ENCODE measurements at places on chromosomes 6 and 20.

DNA sequence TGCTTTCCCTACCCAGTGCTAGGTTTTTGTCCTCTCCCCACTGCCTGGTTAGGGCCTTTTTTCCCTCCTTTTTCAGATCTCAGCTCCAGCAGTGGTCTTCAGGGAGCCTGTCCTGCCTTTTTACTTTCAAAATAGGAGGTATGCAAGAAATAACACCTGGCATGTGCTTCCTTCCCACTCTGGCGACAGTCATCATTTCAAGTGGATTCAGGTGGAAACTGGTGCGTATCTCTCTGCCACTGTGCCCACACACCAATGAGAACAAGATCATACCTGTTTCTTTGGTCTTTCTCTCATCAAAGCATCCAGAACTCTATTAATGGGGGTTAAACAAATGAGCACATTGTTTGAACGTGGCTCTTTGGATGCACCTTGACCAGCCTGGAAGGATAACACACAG, 95.7 kb upstream of the GGTLC1 start:
- no peak for DNase-seq

- DNase-seq, result no peak
These were observed 616.4 kb upstream of the AGPAT4 start for GRCh38 chr6:161890133-161890831.

DNA sequence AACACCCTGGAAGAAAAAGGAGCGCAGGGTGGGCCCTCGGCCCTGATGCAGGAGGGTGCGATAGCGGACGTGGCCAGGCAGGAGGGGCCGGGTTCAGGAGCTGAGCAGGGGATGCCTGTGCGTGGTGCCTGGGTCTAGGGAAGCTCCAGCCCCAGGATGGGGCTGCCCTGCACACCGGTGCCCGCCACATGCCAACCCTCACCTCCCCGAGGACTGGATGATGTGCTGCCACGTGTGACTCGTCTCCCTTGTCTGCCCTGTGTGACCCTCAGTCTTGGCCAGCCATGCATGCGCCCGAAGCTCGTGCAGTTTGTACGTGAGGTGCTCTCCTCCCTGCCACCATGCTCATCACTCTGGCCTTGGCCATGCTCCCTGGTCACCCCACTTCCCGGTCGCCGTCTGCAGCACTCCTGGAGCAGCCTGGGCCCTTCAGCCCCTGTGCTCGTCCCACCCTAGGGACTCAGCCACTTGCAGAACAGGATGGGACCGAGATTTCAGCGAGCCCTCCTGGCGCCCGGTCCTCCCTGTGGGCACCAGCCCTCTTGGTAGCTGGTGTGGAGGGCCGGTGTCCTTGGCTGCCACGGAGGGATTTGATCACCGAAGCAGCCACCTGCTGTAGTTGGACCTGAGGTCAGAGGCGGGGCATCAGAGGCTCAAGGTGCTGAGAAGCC, 4.3 kb upstream of the COL20A1 start:
- no peak for DNase-seq

DNA sequence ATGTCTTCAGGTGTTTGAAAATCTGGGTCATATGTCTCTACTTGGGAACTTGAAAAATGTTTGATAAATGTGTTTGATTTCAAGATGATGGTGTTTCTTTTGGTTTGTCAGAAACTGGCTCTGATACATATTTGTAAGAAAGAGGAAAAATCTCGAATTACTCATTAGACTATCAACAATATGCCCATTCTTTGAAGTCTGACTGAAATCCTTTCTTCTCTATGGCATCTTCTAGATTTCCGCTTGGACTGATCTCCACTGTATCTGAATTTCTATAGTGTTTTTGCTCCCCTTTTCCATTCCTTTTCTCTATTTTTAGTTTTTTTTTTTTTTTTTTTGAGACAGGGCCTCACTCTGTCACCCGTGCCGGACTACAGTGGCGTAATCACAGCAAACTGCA, 1096.5 kb downstream of the KIF16B start:
- DNase-seq, result no peak

- DNase-seq, result no peak
These were observed 535 bp downstream of the EXOC2 start for GRCh38 chr6:692356-692851.

- DNase-seq, result no peak
These were observed 44.2 kb upstream of the TOX2 start for GRCh38 chr20:43870484-43870883.

- DNase-seq, result no peak
These were observed 9.5 kb upstream of the ADRM1 start for GRCh38 chr20:62293111-62293784.

DNA sequence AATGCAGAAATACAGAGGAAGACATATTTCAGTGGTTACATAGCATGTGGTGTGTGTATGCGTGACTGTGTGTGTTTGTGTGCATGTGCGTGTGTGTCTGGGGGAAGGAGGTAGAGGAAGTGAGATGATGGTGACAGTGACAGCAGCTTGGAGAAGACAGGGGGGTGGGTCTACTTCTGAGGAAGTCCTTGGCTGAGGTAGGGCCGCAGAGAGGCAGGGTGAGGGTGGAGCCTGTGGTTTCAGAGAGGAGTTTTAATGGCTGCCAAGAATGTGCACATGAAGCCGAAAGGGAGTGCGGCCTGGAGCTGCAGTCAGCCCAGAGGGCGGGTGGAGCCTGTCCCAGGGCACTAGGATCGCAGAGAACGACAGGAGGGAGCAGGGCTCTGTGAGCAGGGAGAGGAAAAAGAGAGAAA, 22.7 kb upstream of the RNF24 start:
- no peak for DNase-seq

DNA sequence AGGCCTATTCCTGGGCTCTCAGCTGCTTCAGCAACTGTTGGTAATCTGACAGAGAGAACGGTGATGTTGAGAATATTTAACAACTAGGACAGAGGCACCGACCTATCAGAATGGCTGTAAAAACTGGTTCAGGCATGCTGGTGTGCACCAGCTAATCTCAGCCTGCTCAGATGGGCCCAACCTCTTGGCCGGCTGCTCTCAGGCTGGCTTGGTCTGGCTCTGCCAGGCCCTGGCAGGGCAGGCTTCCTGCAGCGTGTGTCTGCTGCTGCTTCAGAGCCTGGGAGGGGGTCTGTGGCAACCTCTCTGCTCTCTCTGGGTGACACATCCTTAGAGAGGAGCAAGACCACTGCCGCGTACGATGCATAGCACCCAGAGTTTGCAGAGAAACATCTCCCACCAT, 4.8 kb downstream of the SLC2A12 start:
- DNase-seq, result peak; percentile 86

All from cerebellar nuclear complex (tissue), 1 donor.